CD4-positive, alpha-beta T cell treated with Interleukin-15 for 1 hour (primary cell): ENCODE measurements at places on chromosomes 3 and 15.

GRCh38 chr15:77496715-77497109 is 76.0 kb downstream of the HMG20A start:
- peak; percentile 66 for DNase-seq

GRCh38 chr3:48656841-48657281 is 5.8 kb downstream of the CELSR3 start:
- peak; percentile 25 for DNase-seq

DNA sequence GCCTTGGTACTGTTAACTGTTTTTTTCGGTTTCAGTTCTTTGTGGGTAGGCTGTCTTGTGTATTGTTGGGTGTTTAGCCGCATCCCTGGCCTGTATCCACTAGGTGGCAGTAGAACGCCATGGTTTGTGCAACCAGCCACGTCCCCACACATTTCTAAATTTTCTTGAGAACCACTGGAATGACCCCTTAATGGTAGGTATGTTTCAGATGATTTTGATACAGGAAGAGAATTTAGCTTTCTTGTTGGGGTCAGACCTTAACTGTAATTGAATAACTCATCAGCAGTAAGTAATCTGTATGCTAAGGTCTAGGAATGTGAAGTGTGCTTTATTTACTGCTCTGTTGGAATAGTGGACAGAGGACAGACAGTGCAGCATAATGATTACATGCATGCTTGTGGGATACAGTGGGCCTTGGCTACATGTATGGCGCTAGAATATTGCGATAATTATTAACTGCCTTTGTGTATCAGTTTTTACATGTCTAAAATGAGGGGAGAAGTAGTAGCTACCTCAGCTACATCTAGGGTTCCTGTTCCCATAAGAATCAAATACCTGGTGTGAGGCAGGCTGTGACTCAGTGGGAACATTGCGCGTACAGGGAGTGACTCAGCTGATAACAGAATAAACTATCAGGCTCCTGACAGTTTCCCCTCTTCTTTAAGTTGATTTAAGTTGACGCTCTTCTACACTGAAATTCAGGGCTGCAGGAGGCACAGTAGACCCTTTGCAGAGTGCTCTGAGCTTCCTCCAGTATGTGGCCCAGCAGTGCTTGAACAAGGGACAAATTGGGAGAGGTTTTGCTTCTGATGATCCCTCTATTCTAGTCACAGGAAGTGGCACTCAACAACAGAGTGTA is 25.0 kb upstream of the GPR171 start:
- peak; percentile 80 for DNase-seq

GRCh38 chr15:44102675-44103254 is 92.3 kb downstream of the FRMD5 start:
- DNase-seq: no peak

DNA sequence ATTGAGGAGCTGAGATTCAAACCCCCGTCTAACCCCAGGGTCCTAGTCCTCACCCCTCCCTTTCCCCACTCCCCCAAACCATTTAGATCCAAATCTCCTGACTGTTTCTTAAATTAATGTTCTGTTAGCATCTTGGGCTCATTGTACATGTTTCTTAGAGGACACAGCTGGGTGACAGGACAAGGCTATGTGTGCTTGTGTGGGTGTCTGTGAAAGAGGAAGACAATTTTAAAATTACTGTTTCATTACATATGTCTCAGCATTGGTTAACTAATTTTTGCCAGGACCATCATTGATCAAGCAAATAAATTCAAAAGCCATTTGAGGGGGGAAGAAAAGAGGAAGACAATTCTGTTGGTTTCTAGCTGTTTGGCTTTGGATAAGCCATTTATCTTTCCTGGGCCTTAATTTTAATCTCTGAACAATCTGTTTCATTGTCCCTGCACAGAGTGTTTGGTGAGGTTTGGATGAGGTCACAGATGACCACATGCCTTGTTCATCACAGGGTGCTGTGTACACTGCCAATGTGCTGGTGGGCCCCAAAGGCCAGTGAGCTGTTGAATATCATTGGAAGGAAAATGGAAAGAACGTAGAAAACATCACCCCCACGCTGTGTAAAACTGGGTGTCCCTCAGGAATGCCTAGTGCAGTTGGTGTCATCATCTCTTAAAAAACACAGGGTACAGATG is 51.9 kb downstream of the RPLP1 start:
- DNase-seq: no peak

- no peak for DNase-seq
Measured at GRCh38 chr3:184680385-184681345, 31.2 kb downstream of the MAGEF1 start.

GRCh38 chr15:47673232-47673761 is 44.0 kb upstream of the SEMA6D start:
- DNase-seq: no peak

GRCh38 chr3:129867506-129868124 is 25.9 kb downstream of the TMCC1 start:
- no peak for DNase-seq
